ENCODE measurements at places on chromosomes 7 and 10.

DNA sequence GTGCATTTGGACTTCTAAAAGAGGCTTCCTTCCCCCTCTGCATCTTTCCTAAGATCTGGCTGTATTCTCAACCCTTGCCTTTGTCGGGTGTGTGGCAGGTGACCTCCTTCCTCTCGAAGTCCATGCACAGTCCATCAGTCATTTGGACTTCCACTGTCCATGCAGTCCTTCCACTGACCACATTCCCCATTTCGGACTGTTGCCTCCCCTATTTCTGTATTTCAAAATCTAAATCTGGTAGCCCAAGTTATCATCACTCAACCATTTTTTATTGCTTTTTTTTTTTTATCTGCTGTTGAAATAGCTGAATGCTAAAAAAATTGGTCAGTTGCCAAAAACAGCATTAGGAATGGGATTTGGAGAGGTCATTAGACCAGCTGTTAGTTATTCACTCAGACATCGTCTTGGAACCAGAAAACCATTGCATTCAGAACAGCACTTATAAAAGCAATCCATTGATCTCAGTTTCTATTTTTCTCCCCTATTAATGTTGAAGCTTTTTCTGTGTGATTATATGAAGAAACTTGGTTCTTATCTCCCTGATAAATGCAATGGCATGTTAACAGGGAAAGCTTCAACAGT lies 575.6 kb downstream of the KIF20B start:
- DNase-seq = no peak

GRCh38 chr10:43685744-43686143 lies 37.1 kb upstream of the ZNF32 start:
- DNase-seq = no peak

DNA sequence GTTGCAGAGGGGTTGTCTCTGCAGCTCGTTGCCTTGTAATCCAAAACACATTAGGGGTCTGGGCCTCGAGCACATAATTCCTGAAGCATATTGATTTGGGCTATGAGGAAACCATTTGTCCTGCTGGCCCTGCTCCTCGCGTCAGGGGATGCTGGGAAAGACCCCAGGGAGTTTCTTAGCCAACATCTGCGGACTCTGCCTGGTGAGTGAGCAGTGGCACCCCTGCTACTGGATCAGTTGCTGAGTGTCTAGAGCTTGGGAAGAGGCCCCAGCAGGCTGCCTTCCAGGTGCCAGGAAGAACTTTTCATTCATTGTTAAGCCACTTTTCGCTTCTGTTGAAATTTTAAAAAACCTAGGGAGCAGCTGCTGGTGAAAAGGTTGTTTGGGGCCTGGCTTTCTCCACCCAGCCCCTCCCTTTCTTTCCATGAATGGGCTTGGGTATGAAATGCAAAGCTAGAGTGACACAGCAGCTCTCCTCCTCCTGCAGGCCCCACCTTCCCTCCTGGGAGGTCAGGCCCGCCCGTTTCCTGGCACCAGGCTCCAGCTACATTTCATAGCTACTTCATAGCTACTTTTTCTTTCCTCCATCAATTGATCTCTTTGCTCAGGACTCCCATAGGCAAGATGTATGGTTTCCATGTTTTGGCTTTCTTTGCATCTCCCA lies 26.8 kb downstream of the TACR2 start:
- no peak for DNase-seq

DNA sequence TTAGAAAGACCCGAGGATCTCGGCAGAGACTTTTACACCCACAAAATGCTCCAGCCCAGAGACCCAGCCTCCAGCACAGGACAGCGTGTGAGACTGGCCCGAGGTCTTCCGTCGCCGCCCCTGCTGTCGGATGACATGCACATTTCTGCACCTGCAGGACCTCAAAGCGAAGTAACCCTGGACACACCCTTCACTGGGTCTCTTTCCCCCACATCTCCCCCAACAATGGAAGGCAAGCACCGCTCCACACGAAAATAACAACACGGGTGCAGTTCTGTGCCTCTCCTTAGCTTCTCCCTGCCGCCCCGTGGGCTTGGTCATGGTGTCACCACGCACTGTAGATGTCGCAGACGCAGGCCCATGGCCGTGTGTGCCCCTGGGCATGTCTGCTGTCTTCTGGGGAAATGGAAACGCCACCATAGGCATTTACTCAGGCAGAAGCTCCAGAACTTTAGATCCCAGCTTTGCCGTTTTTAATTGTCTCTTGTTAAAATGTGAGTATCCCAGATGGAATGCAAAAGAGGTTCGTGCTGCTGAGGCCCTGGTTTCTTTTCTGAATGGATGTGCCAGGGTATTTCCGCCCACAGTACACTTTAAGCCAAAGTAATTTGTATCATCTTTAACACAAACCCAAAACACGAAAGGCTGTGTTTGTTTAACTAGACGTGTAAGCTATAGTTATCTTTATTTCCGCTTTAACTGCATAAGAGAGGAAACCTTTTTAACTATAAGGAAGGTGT lies 237.9 kb downstream of the MGMT start:
- DNase-seq = no peak

GRCh38 chr7:117164620-117165019 lies 158.2 kb downstream of the WNT2 start:
- DNase-seq = no peak
